ENCODE measurements at places on chromosomes 7 and 10.

DNA sequence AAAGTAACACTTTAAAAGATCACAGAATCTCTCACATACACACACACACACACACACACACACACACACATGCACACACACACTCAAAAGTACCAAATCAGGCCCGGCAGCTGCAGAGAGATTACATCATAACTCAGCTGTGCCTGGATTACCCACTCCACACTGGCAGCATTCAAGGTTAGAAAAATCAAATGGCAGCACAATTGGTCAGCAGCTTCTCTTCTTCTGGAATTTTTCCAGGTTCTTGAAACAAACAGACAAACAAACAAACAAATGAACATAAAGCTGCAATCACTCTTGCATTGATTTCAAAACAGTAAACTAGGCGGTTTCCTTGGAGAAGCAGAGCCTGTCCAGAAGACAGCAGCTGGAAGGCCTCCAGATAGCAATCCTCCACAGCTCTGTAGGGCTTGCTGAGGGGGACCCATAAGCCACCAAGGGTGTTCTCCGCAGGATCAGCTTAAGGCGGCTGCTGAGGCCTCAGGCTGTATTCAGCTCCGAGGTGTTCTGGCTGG lies 24.5 kb upstream of the FAM133B start:
- no peak for DNase-seq

DNA sequence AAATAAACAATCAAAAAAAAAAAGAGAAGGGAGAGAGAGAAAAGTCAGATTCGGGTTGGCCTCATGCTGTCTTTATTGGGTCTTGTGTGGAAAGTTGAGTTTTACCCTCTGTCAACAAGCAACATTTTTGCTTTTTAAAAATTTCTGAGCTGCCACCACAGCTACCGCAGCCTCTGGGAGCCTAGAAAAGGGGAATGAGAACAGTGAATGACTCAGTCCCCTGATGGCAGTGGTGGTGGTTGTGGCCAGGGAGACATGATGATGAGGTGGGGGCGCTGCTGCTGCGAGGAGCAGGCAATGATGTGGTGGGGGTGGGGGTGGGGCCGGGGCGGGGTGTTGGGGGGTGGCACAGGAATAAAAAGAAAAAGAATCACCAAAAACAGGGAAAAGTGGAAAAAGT lies 20.0 kb upstream of the CREB3L2 start:
- no peak for DNase-seq

- DNase-seq = no peak
These were observed 8.3 kb upstream of the CALML5 start for GRCh38 chr10:5507649-5508131.

DNA sequence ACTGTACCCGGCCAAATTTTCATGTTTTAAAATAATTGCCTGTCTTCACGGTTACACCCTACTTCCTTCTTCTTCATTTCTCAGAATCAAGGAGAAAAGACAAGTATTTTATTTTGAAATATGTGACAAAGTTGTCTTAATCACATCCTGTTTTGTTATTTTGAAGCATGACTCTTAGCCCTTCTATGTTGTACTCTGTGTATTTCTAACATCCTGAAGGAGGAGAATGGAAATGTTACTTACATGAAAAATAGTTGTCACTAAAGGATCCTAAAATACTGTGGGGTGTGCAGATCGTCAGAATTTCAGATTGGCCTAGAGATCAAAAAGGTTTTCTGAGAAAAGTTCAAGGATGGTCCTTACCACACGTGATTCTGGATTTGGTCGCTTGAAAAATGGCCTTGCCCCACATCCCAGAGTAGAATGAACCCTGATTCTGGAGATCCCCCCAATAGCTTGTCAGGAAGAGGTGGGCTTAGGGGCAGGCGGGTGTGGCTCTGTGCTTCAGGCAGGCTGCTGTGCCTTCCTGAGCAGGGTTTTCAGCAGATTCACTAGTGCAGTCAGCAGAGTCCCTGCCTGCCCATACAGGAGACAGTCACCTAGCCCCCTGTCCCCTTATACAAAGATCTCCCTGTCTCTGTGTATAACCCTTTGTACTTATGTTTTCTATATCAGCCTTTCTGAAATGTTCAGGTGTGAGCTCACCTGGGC lies 8.6 kb downstream of the UPP1 start:
- no peak for DNase-seq

GRCh38 chr10:69317175-69317604 lies 38.9 kb downstream of the HK1 start:
- no peak for DNase-seq

DNA sequence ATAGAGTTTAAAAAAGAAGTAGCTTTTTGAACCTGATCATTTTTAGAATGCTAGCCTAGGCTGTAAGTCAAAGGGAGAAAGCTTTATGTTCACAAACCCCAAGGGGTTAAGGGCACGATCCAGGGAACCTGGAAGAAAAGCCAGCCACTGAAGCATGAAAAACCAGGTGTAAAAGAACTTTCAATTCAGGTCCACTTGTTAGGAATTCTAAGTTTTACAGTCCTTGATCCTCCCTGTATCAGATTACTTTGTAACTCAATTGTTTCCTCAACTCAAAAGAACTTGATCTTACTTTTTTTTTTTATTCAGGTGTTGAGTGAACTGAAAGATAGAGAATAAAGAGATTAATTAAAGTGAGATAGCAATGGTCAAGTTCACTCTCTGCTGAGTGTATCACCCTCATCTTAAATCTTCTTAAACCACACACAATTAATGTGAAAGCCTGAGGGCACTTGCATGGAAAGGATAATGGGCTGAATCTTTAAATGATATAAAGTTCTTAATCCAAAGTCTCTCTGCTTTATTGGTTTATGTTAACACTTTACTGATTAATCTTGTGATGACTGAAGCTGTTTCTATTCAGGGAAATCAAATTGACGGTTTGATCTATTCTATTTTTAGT lies 672.2 kb upstream of the LRRN3 start:
- DNase-seq = no peak

DNA sequence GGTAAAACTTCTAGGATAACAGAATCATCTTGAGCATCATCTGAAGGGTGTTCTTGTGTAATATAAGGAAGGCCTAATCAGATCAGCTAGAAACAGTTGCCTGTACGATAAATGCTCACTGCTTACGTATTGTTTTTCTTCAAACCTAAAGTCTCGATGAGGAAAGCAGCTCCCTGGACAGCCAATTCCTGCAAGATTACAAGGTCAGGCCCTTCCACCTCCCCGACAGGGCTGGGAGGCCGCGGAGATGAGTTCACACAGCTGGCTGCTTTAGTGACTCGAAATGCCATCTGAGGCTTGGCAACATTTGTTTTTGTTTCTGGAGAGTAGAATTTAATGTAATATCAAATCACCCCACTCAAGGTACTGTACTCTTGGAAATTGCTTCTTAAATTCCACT lies 95.1 kb upstream of the PFKP start:
- DNase-seq = no peak

GRCh38 chr7:157846271-157846670 lies 509.5 kb downstream of the DNAJB6 start:
- DNase-seq = no peak

DNA sequence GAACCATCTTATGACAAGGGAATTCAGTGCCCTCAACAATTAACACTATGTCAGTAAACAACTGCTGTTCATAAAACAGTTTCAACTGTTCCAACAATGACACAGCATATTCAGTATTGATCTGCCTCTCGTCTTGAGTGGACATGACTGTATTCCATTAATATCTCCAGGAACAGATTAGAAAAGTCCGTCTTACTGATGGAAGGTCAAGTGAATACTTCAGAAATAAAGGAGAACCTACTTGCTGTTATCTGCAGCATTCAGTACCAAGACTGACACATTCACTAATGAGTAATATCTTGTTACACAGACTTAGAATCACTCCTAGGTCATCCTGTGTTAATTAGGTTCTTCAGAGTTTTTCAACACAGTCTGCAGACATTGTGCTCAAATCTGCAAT lies 12.1 kb downstream of the KBTBD2 start:
- no peak for DNase-seq

DNA sequence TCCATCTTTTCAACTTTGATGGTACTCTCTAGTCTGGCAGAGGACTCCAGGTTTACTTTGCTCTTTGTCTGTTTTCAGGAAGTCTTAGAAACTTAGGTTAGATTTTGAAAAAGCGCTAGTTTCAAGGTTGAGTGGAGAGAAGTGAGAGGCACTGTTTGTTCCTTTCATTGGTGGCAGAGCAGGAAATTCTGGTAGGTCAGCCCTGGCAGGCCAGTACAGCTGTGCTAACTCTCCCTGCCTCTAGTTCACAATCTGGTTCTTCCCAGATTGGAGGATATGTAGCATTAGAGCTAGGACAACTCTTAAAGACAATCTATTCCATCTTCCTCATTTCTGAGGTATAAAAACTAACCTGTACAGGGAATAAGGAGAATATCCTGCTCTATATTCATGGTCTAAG lies 160.9 kb upstream of the FZD1 start:
- DNase-seq = no peak

DNA sequence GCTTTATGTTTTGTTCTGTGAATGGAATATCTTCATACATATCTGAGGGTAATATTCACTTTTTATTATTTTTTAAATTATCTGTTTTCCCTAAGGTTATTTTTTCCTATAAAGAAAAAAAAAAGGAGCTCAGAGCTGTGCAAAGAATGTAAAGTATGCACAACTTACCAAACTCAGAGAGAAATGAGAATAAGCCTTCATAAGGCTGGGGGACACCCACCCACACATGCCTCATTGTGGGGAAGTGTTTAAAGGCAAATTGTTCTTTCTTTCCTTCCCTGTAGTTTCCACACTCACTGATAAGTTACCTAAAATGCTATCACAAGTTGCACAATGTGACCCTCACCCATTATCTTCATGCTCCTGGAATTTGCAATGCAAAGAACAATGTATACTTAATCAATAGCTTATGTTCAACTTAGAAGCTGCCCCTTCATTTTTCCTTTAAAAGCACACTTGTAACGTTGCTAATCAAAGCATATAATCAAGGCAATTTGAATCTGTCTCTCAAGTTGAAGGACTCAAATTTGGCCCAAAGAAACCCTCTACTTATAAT lies 108.1 kb downstream of the GNAT3 start:
- no peak for DNase-seq

DNA sequence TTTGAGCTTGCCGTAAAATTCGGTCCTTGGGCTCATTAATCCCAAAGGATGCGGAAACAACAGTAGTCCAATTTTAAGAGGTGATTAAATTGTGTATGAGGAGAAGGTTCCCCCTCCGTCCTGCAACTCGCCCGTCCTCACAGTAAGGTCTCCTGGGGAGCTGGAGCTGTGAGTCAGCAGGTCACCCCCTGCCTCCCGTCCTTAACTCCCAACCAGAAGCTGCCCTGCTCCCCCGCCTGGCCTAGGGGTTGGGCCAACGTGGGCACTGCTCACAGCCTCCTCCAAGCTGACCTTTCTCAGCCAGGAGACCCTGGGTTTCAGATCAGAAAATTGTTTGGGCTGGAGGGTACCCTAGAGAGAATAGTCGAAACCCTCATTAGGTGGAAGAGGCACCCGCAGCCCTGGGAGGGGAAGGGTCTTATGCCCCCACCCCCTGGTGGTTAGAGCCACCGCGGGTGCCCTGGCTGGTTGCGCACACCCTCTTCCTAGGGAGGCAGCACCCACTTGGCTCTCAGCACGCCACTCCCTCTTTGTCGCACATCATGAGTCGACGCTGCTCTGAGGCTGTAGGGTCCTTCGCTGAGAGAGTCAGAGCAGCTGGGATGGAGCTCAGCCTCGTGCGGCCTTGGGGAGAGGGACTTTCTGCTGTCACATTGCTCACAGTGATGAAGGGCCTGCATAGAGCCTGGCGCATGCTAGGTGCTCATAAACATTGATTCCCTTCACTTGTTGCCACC lies 131.2 kb downstream of the TACC2 start:
- no peak for DNase-seq

DNA sequence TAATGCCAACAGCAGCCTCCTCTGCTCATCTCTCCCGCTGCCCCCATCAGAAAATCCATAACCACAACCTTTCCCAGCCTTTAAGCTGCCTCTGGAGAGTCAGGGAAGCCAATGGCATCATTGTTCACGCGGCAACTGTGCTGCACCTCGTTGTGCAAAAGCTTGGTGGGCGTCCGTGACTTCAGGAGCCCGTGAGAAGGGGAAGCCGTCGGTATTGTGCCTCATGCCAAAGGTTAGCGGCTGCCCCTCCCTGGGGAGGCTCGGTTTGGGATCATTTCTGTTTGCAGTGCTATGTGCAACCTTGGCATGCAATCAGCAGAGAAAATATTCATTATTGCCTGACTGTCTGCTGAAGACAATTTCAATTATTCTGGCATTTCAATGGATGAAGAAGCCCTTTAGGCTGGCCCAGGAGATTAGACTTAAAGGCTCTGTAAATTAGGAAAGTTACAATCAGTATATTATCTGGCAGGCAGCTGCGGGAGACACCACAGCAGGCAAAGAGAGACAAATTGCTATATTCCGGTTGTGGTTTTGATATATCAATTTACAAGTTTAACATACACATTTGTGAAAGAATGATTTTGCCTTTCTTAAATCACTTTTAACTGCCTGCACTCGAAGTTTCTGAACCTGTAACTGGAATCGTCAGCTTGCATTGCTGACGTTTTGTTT lies 244.5 kb downstream of the GATA3 start:
- DNase-seq = no peak

DNA sequence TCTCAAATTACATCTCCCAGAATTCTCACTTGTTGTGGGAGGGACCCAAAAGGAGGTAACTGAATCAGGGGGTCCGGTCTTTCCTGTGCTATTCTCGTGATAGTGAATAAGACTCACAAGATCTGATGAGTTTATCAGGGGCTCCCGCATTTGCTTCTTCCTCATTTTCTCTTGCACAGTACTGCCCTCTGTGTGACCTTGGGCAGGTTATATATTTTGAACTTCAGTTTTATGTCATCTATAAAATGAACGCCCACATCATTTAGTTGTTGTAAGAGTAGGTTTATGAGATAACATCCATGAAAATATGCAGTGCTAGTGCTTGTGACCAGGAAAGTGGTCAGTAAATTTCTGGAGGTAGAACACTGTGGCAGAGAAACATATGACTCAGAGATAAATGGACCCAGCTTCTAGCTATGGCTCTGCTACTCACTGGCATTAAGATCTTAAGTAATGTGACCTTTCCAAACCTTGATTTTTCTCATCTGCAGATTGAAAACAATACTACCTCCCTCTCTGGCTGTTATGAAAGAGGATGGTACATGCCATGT lies 44.3 kb downstream of the SCRN1 start:
- DNase-seq = no peak

DNA sequence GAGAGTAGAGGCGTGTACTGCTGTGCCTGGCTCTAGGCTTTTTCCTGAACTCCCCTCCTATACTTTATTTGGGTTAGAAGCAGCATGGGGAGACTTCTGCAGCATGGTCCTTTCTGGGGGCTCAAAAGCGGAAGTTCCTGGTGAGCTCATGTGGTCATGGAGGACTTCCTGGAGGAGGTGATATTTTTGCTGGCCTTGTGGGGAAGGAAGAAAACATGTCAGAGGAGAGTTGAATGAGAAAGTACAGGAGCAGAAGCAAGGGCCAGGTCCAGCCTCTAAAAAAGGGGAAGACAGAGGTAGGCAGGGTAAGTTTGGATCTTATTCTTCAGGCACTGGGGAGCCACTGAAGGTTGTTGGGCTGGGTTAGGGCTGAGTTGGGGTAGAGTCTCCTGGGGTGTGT lies 45.5 kb downstream of the CASTOR2 start:
- no peak for DNase-seq

DNA sequence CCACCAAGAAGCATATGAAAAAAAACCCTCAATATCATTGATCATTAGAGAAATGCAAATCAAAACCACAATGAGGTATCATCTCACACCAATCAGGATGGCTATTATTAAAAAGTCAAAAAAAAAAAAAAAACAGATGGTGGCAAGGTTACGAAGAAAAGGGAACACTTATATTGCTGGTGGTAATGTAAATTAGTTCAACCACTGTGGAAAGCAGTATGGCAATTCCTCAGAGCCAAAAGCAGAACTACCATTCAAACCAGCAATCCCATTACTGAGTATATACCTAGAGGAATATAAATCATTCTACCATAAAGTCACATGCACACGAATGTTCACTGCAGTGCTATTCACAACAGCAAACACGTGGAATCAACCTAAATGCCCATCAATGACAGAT lies 46.0 kb downstream of the CNOT4 start:
- no peak for DNase-seq
